ENCODE measurements at places on chromosomes 6 and 20.

- no peak for DNase-seq
These were observed 102.8 kb upstream of the JARID2 start for GRCh38 chr6:15143086-15143485.

GRCh38 chr6:46381057-46381456 lies 110.2 kb downstream of the RCAN2 start:
- no peak for DNase-seq

DNA sequence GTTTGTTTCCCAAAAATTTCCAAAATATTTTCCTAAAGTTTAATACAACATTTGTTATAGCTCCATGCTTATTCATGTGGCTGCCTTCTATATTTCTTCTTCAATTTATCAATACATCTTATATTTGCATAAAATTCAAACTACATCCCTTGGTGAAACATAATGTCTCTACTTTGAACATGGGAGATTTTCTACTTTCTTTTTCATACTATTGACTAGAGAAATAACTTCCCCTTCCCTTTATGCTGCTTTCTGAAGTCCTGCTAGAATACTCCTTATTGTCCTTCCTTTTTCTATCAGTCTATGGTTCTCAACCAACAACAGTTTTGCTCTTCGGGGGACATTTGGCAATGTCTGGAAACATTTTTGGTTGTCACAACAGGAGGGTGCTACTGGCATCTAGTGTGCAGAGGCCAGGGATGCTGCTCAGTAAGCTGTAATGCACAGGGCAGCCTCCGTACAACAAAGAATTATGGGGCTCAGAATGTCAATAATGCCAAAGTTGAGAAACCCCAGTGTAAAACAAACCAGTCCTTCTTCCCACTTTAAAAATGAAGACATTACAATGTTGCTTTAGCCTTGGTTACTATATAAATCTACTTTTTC lies 29.9 kb downstream of the MKKS start:
- DNase-seq, result no peak

DNA sequence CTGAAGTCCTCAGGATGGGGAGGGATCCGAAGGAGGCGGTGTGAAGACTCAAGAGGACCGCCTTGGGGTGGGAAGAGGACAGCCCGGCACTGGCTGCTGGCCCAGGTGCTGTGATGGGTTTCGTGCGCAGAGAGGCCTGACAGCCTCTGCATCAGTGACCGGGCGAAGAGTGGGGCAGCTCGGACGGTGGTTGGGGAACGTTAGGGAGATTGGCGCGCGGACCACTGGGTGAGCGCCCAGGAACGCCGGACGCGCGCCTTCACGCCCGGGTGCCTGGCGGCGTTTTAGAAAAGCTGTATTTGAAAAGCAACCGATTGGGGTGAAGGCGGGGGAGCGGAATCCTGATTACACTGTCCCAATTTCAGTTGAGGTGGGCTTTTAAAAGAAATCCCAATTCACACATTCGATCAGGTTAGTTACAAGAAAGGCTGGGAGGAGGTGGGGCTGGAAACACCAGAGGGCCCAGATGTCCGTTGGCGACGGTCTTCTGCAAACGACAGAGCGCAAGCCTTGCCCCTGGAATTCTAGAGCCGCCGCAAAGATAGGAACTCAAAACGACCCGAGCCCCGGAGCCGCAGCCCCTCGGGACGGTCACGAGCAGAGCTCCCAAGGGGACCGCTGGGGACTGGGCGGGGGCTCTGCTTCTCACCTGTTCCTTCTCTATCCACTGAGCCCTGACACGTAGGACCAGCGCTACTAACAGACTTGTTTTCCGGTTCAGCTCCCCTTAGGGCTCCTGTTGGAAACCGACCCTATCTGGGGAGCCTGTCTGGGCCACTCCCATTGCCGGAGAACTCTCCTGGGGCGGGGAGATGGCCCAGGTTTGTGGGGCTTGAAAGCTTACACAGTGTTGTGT lies 8.5 kb upstream of the TRIM40 start:
- DNase-seq, result no peak

DNA sequence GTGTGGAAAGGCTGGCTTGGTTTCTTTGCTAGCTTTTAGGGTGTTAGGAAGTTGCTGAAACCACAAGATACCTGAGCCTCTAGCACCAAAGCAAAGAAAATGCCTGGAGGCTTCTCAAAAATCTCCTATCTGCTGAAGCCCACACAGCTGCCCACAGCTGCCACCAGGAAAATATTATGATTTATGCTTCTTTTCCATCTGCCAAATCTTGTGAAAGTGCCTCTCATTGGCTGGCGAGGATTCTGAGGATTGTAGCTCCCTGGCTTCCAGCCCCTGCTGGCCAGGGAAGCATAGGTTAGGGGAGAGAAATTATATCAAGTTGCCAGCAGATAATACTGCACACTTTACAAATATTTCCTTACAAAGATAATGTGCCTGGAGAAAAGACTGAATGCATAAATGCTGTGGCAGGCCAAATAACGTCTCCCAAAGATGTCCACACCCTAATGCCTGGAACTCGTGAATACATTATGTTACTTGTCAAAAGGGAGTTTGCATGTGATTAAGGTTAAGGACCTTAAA lies 98.4 kb downstream of the MRPL14 start:
- no peak for DNase-seq

DNA sequence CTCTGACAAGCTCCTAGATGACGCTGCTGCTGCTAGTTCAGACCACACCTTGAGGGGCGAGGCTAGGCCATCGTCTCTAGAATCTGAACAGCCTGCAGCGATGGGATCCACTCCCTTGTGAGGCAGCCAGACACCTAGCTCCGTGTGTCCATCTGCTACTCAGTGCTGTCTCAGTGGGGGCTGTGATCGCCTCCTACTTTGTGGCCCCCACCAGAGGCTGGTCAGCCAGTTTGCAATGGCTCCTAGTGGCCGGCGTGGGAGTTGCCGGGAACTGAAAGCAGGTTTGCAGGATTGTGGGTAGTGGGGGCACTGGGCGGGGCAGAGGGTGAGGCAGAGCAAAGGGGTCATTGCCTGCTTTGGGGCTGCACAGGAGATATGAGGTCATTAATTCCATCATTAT lies 2.8 kb downstream of the CCN5 start:
- no peak for DNase-seq

DNA sequence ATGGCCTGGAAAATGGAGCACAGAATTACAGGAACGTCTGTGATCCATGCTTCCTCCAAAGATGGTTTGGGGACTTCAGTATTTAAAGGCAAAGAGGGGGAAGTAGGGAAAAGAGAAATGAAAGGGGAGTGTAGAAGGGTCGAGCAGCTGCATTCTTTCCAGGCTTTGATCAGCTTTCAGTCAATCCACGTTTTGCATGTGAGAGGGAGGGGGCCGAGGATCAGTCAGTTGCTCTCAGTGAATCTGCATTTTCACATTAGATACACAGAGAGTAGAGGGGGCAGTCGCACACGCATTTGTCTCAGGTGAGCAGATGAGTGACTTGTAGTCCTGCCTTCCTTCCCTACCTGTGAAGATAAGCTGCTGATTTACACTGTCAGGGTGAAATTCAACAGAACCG lies 78.8 kb downstream of the FOXF2 start:
- DNase-seq, result no peak

DNA sequence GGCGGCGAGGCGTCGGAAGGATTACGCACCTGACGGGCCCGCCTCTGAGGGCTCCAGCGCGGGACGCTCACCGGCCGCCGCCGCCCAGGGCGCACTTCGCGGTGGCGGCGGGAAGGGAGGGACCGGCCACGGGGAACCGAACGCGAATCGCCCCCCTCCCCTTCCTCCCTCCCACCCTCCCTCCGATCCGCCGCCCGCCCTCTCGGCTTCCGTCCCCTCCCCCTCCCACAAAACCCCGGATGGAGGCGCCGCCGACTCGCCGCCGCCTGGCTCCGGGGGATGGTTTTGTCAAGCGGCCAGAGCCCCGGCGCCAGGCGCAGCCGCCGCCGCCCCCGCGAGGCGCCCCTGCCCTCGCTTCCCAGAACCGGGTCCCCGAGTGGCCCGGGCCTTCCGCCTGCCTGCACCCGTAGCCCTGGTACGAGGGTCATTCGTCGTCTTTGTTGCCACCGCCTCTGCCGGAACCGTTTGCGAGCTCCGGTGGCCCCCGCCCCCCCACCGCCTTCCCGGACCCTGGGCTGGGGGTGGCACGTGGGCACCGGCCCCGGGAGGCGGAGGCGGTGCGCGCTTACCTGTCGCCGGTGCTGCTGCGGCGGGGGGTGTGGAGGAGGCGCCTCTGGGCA lies 398 bp downstream of the ZBTB2 start:
- DNase-seq, result peak; percentile 48

DNA sequence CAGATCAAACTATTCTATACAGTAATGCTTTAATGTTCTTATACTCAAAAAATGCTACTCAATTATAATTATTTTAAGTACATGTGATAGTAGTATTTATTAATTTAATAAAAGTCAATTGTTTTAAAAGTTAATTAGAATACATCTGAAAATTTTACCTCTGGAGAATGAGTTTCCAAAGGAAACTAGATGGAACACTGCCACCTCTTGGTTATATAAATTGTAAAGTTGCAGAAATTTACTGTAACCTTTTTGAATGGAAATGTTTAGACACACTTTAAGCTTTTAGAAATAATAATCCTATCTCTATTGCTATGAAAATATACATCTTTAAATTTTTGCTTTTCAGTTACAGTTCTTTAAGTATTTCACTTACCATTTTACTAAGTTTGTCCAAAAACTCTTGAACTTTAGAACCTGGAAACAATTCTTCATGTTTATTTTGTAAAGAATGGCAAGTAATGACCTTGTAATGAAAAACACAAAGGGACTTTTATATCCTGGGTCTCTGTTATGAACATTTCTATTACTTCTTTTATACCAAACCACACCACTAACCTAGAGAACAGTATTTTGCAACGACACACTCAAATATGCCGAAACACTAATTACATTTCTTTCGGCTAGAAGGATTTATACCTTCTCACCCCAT lies 10.9 kb upstream of the BMP5 start:
- no peak for DNase-seq

- DNase-seq, result no peak
These were observed 20.1 kb upstream of the SERINC3 start for GRCh38 chr20:44541992-44542391.

- DNase-seq, result no peak
These were observed 5.2 kb upstream of the MANEA start for GRCh38 chr6:95572098-95572497.

GRCh38 chr6:91098006-91098405 lies 511.1 kb upstream of the MAP3K7 start:
- no peak for DNase-seq

- no peak for DNase-seq
These were observed 55.4 kb downstream of the SNAI1 start for GRCh38 chr20:50038169-50038568.

All from left renal cortex interstitium (tissue), 4 donors.